ENCODE measurements at places on chromosomes 11 and 22.

DNA sequence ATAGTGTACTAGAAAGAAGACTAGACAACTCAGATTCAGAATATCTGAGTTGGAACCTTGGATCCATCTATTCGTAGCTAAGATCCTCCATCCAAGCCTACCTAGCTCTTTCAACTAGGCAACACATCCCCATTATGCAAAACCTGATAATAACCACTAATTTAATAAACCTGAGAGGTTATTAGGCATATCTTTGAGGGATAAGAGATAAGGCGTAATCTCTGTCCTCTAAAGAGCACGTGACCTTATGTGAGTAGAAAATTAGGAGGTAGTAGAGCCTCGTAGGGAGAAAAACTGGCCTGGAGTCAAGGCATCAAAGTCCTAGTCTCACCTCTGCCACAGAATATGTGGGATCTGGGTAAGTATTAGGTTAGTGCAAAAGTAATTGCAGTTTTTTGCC is 87.8 kb downstream of the FAM168A start:
- no peak for DNase-seq

DNA sequence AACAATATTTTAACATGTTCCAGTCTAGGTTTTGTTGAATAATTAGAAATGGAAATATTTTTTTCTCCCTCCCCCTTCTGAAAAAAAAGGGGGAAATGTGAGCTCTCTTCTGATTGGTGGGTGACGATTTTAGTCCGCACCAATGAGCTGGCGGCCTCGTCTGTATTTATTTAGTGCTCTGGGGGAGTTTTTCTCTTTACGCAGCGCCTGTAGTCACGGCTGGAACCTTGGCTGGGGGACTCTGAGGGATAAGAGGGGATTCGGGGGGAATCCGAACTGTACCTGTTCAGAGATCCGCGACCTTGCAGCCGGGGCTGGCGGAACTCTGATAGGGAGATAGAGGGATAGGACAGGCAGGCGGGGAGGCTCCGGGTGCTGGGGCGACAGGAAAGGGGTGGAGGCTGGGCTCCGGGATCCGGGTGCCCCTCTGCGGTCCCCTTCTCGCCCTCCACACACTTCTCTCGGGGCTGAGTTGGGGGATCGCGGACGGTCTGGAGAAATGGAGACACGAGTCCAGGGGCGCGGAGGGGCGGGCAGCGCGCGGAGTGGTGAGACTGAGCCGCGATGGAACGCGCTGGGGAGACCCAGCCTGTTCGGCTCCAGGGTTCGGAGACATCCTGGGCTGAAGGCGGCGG is 99.7 kb upstream of the HSD17B12 start:
- DNase-seq = peak; percentile 49

DNA sequence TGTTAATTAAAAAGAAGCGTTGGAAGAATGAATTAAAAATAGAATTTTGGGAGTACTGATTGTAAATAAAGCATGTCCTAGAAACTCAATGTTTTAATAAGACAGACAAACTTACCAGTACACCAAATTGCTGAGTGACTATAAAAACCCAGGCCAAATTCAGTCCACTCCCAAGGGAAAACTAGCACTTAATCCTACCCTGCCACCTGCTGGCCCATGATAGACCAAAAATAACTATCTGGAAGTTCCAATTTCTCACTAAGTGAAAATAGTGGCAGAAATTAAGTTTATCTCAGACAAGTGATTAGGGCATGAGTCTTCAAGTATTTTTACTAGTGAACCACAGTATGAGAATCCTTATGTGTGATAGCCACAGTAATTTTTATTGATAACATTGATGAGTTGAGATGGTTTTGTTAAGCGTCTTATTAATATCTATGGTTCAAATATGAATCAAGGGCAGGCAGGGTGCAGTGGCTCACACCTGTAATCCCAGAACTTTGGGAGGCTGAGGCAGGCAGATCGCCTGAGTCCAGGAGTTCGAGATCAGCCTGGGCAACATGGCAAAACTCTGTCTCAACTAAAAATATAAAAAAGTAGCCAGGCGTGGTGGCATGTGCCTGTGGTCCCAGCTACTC is 9.8 kb upstream of the DDX10 start:
- DNase-seq = peak; percentile 56

DNA sequence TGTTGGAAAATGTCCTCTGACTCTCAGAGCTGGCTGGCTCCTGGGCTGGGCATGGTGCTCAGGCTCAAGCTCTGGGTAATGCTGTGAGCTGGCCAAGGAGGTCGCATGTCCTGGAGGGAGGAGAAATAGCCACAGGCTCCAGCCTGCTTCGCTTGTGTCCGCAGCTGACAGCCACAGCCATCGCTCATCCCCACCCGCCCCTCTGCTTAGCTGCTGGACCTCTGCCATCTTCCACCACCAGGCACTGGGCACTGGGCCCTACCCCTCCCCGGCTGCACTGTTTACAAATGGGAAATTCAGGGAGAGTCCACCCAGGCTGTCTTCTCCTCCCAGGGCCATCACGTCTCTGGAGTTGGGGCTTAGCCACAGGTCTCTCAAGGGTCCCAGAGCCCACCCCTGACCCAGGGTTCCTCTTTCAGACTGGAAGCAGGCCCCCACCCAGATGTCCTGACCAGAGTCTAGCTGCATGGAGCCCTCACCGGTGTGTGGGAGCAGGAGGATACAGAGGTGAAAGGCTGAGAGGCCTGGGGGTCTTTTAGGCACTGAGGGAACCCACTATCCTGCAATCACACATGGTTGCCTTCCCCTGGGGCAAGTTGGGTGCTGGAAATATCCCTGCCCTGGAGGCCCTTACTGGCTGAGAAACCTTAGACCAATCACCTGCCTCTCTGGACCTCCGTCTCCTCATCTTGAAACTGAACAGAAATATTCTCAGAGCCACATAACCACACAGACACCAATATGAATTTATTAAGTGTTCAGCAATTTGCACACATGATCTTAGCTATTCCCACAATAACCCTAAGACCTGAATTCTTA is 62.7 kb downstream of the CD82 start:
- no peak for DNase-seq

DNA sequence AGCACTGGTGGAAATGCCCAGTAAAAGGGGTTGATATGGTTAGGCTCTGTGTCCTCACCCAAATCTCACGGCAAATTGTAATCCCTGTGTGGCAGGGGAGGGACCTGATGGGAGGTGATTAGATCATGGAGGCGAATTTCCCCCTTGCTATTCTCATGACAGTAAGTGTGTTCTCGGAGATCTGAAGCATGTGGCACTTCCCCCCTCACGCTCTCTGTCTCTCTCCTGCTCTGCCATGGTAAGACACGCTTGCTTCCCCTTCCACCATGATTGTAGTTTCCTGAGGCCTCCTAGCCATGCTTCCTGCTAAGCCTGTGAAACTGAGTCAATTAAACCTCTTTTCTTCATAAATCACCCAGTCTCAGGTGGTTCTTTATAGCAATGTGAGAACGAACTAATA is 37.4 kb downstream of the PACSIN2 start:
- DNase-seq = no peak

GRCh38 chr22:37940698-37941376 is 12.6 kb downstream of the C22orf23 start:
- DNase-seq = no peak

DNA sequence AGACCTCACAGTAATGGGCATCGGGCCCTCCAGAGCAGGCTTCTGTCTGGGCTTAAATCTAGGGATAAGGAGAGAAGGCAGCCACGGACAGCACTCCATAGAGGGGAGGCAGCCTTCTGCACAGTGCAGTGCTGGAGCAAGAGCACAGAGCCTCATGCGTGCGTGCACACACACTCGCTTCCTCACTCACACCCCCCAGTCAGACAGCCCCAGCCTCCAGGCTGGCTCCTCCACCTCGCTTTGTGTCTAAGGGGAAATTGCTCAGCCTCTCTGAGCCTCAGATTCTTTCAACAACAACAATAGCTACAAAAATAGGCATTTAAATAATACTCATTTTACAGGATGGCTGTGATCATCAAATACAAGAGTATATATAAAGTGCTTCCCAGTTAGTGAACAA is 26.7 kb upstream of the ETS1 start:
- DNase-seq = no peak

DNA sequence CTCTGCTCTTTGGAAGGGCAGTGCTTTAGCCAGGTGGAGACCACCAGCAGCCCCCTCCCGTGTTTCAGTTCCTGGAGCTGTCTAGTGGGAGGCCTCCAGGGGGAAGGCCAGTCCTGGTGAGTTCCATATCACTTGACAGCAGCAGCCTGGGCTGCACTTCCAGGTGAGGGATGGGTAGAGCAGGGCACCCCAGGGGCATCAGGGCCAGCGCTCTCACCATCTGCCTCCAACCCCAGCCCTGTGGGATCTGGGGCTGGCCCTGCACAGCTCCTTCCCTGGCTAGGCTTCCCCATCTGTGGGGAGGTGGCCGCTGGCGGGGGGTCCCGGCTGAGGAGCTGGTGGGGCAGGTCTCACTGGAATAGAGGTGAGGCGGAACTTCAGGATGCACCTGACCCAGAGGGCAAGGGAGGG is 60.5 kb downstream of the MORC2 start:
- no peak for DNase-seq

DNA sequence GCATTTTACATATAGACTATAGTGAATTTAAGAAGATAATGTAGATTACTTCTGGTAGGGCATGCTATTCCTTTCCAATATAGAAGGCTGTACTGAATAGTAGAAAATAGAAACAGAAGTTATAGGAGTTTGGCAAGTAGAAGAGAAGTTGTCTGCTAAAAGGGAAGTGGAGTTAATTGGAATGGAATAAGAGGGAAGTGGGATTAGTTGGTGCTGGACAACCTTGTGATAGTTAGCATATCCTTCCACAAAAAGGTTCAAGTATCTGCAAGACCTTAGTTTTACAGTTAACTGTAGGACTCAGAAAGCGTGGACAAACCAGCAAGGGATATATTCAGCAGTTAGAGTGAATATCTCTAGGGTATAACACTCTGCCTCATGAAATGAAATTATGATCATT is 185.5 kb downstream of the SWAP70 start:
- no peak for DNase-seq

DNA sequence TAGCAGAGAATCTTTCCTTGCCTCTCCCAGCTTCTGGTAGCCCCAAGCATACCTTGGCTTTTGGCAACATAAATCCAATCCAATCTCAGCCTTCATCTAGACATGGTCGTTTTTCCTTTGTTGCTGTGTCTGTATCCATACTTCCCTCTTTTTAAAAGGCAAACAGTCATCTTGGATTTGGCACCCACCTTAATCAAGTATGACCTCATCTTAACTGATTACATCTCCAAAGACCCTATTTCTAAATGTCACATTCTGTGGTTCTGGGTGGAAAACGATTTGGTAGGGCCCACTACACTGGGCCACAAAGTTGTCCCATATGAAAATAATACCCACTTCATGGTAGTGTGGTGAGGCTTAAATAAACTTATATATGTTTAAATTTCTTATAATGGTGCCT is 852 bp downstream of the BUD13 start:
- peak; percentile 22 for DNase-seq

DNA sequence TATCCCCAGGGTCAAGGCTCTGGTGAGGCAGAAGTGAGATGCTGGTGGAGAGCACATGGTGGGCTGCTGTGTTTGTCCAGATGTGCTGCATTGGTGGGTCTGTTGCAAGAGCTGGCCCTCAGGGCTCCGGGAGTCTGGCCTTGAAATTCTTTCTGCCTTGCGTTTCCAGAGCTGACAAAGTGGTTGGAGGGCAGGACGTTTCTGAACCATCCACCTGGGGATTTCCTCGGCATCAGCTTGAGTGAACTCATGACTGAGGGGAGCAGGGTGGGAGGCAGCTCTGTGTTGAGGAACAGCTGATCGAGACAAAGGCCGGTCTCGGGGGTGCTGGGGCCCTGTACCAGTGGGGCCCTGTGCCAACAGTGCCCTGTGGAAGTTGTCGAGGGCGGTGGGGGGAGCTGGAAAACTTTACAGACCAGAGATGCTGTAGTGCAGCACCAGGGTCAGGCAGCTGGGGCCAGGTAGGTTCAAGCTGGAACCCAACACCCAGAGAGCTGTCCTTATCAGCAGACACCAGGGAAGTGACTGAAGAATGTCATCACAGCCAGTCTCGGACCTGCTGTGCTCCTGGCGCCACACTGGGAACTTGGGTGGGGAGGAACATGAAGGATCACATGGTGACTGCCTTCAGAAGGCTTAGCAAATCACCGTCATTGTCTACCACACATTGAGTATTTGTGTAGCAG is 4.9 kb downstream of the TSKU start:
- DNase-seq = peak; percentile 90

DNA sequence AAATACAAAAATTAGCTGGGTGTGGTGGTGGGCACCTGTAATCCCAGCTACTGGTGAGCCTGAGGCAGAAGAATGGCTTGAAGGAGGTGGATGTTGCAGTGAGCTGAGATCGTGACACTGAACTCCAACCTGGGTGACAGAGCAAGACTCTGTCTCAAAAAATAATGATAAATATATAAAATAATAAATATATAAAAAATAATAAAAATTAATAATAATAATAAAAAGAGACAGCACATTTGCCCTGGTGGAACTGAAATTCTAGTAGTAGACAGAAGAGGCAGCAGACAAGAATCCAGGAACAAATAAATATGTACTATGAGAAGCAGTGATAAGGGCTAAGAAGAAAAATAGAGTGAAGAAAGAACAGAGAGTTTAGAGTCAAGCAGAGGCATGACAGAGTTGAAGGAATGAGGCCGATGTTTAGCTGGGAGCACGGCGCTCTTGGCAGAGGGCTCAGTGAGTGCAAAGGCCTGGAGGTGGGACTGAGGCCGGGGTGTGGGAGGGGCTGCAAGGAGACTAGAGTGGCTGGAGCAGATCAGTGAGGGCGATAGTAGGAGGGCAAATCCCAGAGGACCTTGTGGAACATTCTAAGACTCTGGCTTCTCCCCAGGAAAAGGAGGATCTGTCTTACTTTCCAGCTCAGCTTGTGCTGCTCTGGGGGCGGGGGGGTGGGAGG is 410.3 kb downstream of the MN1 start:
- DNase-seq = peak; percentile 41

GRCh38 chr22:36259615-36260300 is 6.8 kb downstream of the APOL1 start:
- peak; percentile 22 for DNase-seq

DNA sequence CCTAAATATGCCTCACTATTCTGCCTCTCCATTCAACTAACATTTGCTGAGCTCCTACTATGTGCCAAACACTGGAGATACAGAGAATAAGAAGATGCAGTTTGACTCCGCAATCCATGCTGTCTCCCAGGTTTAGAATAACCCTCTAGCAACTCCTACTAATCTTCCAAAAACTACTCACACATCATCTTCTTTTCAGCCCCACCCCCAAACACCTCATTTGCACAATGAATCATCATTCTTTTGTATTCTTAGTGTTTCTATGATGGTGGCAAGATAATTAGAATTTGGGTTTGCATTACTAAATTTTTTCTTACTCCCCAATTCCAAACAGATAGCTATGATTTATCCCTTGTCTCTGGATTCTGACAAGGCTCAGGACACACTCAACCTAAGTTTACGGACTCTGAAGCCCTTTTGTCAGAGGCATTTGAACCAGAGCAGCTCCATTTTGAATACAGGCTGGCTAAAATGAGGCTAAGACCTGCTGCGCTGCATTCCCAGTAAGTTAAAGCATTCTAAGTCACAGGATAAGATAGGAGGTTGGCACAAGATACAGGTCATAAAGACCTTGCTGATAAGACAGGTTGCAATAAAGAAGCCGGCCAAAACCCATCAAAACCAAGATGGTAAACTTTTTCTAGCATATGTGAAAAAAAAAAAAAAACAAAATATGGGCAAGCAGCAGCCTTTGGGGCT is 1038.9 kb downstream of the DLG2 start:
- peak; percentile 68 for DNase-seq
